Activated T-cell treated with anti-CD3 and anti-CD28 coated beads for 24 hours (primary cell): ENCODE measurements at places on chromosomes 11 and 22.

DNA sequence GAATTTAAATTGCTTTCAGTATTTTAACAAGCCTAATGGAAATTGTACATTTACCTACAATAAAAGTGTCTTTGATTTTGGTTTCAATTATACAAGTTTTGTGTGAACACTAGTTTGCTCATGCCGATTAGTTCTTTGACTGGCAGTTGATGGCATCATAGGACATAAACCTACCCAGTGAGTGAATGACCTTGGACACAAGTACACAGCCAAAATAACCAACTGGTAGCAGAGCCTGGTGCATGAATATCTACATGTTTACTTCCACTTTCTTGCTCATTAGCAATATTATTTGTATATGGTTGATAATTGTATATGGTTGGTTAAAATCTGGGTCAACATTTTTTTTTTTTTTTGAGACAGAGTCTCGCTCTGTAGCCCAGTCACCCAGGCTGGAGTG, 37.8 kb downstream of the STIM1 start:
- no peak for DNase-seq

GRCh38 chr11:107859459-107860239, 1.1 kb upstream of the SLC35F2 start:
- peak; percentile 7 for DNase-seq

- DNase-seq: no peak
Observed at GRCh38 chr11:129063118-129063517, 120.4 kb upstream of the TP53AIP1 start.

DNA sequence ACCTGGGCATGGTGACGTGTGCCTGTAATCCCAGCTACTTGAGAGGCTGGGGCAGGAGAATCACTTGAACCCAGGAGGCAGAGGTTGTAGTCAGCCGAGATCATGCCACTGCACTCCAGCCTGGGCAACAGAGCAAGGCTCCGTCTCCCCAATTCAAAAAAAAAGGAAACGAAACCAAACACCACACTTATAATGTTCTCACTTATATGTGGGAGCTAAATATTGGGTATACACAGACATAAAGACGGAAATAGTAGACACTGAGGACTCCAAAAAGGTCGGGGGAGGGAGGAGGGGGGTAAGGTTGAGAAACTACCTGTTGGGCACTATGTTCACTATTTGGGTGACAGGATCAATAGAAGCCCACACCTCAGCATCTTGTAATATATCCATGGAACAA, 94.3 kb downstream of the GAB2 start:
- no peak for DNase-seq

- no peak for DNase-seq
Observed at GRCh38 chr22:47192651-47193437, 430.4 kb downstream of the TBC1D22A start.

DNA sequence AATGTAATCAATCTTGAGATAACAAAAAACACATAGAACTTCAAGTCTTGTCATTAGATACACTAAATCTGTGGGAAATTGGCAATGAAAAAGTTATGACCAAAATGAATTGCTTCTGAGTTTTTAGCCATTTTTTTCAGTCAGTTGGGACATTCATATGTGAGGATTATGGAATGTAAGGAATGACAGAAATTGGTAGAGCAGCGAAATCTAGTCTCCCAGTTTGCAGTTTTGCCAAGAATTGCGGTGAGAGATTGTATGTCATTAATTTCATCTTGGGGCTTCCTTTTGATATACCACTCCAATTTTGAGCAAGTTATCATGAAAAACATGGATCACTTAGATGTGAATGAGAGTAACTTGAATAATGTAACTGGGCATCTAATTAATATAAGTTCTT, 49.9 kb downstream of the SIK2 start:
- DNase-seq: no peak

DNA sequence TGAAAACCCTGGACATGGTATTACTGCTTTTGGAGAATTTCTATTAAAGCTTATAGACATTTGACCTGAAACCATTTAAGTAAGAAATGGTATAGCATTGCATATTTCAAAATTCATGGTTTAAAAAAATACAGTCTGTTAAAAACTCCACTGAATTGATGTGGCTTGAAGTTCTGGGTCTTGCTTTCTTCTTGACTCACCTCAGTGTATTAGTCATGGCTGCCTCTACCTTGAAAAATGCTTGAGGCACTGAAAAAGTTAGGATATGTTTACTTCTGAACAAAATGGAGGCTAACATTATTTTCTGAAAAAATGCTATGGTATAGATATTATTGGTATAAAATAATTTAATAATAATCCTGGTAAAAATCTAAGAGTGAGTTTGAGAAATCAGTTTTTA, 349.2 kb downstream of the AASDHPPT start:
- no peak for DNase-seq

DNA sequence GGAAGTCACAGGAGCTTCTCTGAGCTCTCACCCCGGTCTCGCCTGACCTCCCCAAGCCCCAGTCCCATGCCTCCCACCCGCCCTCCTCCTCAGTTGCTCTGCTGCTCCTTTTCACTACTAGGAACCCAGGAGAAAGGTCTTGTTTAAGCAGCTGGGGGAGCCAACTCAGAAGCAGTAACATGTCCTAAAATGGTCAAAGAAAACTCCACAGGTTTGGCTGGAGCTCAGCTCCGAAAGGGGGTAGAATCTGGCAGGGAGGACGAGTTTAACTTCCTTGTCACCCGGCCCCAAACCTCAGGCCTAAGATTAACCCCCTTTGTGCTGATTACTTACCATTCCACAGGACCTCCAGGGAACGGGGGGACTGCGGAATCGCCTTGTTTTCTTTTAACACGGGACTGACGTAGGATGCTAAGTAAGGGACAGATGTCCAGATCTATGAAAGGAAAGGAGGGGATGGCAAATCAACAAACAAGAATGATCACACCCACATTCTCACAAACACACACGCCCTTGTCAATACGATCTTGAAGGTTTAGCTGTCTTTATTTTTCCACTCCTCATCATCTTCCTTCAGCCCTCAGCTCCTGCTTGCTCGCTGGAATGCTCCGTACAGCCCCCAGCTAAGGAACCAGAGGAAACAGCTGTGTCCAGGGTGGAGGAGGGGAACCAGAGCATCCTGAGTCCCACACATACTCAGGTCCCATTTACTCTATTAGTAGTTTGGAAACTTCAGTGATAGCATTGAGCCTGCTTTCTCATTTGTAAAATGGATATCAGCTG, 13.5 kb downstream of the PCSK7 start:
- DNase-seq: no peak

- no peak for DNase-seq
Observed at GRCh38 chr11:132064987-132065620, 694.7 kb downstream of the NTM start.

DNA sequence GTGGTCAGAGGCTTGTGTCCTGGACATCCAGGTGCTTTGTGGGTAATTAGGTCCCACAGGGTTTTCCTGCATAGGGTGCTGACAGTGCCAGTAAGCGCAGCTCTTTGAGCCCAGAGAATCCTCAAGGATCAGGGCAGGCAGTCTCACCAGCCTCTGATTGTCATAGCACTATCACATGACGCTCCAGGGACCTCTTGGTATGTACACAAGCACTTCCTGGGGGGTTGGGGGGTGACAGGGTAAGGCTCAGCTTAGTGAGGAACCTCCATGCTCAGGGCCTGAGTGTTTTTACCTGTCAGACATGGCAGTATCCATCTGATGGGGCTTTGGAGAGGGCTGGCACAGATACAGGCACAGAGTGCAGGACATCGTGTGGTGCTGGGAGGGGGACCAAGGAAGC, 27.9 kb upstream of the SUSD2 start:
- DNase-seq: no peak

DNA sequence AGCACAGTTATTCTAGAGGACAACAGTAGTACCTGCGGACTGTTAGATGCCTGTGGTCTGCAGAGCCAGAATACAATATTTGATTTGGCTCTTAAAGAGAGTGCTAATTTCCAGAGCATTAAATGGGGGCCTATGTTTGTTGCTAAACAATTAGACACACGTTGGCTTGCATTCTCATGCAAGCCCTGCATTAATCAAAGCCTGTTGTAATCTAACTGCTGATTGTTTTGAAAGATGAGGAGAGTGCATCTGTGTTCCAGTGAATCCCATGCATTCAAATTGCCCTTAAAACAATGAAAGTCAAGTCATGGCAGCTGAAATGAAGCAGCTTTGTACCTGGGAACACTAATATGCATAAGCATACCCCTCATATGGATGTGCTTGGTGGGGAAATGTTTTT, 419.4 kb downstream of the DYNC2H1 start:
- DNase-seq: no peak

DNA sequence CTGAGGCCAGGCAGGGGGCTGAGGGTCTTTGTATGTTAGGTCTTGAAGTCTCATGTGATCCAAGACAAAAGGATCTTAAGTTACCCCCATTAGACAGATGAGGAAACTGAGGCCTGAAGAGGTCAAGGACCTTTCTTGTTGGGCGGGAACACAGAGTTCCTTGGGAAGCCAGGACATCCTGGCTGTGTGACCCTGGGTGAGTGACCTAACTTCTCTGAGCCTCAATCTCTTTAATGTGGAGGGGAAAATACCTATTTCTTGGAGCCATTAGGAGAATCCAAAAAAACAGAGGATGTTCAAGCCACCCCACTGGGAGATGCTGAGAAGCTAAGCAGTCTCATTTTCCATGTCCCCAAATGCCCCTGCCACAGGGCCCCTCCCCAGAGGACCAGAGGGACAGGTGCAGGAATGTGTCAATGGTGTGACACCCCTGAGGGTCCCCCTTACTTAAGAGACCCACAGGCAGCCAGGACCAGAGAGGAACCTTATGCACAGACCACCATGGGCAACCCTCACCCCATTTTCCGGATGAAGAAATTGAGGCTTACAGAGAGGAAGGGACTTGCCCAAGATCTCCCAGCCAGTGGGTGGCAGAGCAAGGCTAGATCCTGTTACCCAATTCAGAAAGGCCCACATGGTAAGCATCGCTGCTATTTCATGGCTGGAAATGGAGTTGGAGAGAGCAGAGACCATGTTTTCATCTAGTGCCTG, 8.0 kb downstream of the RAC2 start:
- DNase-seq: no peak

DNA sequence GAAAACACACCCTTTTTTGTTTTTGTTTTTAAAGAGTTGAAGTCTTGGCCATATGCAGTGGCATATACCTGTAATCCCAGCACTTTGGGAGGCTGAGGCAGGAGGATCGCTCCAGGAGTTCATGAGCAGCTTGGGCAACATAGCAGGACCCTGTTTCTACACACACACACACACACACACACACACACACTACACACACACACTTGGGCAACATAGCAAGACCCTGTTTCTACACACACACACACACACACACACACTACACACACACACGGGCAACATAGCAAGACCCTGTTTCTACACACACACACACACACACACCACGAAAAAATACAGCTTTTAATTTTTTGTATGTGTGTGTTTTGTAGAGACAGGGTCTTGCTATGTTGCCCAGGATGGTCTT, 54.5 kb downstream of the HIPK3 start:
- no peak for DNase-seq

DNA sequence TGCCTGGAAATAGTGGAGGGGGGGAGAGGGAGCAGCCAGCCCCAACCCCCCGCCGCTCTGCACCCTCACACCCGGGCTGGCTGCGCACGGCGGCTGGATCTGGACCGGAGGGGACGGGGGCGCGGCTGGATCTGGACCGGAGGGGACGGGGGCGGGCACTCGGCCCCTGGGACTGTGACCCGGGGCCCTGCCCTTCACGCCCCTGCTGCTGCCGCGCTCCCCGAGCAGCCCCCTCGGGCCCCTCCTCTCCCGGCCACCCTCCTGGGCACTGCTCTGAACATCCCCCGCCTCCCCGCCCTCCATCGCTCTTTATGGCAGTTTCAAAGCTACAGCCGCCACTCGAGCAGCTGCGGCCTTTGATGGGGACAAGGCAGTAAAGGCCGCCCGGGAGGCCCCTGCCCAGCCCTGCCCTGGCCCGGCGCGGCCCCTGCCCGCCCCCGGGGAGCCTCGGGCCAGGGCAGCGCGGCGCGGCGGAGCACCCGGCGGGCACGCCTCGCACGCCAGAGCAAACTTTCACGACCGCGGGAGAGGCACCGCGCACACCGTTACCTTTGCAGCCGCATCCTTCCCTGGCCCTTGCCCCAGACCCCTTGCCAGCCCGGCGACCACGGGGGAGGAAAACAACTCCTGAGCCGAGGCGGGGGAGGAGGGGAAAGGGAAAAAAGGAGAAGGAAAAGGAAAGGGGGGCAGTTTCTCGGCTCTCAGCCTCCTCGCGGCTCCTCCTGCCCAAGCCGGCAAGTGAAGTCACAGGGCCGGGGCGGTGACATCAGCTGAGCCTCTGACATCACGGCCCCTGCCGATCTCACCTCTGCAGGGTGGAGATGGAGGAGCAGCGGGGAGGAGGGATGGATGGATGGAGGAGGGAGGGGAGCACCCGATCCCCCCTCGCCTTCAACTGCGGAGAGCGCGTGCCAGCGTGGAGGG, 13.1 kb upstream of the TCF20 start:
- DNase-seq: no peak

DNA sequence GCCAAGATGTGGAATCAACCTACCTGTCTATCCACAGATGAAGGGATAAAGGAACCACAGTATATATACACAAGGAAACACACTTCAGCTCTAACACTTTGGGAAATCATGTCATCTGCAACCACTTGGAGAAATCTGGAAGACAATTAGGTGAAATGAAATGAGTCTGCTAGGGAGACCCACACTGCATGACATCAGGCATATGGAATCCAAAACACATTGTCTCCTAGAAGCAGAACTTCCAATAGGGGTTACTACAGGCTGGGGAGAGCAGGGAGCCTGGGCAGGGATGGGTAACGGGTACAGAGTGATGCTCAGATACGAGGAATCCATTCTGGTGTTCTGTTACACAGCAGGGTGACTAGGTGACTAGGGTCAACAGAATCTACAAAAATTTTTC, 18.3 kb downstream of the RGL4 start:
- DNase-seq: no peak

DNA sequence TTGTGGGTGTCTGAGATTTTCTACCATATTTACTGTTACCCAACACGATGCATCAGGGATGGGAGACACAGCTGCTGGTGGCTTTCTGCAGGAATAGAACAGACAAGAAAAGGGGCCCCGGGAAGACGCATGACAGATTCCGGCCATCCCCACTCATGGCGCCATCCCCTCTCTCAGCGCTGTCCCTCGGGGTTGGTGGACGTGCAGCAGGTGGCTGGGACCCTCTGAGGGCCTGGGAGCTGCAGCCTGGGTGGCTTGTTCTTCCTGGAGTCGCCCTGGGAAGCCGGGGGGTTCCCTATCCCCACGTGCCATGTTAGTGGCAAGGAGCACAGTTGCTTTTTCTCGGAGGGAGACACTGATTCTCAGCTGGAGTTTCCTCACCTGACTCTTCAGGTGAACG, 1123.3 kb downstream of the BRD1 start:
- DNase-seq: no peak

- DNase-seq: no peak
Observed at GRCh38 chr11:134261626-134262488, 8.5 kb downstream of the ACAD8 start.
